ENCODE measurements at places on chromosomes 16 and 17.
A peak's percentile ranks its signal among the peaks of the same experiment; 100 is the strongest.

DNA sequence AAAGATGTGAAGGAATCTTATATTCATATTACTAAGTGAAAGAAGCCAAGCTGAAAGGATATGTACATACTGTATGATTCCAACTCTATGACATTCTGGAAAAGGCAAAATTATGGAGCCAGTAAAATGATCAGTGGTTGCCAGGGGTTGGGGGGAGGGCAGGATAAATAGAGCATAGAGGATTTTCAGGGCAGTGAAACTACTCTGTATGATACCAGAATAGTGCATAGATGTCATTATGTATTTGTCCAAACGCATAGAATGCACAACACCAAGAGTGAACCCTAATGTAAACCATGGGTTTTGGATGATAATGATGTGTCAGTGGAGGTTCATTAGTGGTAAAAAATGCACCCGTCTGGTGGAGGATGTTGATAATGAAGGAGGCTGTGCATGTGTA, 71.0 kb upstream of the ZNF423 start:
- DNase-seq = no peak

DNA sequence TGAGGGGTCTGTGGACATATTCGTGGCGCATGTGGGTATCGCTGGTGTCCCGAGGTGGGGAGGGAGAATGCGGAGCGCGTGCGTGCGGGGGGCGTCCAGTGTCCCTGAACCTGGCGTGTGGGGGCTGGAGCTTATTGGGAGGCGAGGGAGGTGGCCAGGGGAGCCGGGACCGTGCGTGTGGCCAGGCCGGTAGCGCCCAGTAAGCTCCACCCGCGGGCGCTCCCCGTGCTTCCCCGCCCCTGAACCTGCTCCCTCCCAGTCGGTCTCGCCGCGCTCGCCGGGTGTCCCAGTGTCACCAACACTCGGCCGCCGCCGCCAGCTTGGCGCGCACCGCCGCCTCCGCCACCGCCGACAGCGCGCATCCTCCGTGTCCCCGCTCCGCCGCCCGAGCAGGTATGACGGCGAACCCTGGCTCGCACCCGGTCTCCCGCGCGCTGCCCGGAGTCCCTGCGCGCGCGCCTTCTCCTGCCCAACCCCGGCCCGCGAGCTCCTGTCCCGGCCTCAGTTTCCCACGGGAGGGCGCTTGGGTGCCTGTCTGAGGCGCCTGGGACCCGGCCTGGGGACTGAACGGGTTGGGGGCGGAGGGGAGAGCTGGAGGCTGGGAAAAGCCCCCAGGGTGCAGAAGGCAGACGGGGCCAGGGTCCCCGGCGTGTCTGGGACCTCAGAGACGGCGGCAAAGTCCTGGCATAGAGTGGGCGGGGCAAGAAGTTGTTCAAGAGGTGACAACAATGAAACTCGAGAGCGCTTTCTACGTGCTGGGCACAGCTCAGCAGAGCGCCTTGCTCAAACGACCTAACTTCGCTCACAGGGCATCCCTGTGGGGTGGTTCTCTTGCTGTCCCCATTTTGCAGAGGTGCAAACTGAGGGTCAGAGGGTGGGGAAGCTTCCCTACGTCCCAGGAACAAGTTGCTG, at the start of gene SCNN1B:
Gene SCNN1B (plus strand): TSS at position 258 of the 912 bp plus-strand sequence. CDS start 46,298 bp downstream, outside the sequence.
- DNase-seq = no peak

DNA sequence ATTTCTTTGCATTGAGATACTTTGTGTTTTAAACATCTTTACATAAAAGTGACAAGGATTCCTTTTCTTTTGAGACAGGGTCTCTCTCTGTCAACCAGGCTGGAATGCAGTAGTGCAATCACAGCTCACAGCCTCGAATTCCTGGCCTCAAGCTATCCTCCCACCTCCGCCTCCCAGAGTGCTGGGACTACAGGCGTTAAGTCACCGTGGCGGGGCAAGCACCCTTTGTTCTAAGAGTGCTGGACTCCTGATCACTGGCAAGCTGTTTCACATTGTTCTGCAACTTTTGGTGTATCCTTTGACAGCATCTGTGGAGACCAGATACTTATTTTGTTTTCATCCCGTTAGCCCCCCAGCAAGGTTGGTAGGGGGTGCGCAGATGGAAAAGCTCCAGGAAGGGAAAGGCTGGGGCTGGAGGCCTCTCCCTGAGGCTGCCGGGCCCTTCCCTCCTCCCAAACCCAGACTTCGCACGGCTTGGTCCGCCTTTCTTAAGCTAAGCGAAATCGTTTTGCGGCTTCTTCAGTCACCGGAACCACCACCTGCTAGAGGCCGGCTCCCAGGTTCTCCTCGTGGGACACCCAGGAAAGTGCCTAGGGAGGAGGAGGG, 1.1 kb downstream of the ST6GALNAC2 start:
- no peak for DNase-seq

DNA sequence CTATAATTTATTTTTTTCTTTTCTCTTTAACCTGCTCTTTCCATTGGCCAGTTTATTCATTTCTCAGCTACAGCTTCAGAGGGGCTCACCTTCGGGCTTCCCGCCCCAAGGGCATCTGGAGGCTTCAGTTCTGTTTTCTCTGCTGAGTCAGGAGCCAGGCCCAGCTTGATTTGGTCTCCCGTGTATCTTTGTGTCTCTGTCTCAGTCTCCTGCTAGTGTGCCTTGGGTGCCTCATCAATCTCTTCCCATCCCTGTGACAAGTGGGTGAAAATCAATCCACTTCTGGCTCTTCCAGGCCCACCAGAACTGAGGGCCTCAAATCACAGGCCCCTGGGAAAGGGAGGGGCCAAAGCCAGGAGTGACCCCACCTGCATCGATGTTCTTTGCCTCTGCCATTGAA, 72.1 kb downstream of the CCDC182 start:
- DNase-seq = no peak

- no peak for DNase-seq
These were observed 37.5 kb upstream of the BHLHA9 start for GRCh38 chr17:1232786-1233185.

DNA sequence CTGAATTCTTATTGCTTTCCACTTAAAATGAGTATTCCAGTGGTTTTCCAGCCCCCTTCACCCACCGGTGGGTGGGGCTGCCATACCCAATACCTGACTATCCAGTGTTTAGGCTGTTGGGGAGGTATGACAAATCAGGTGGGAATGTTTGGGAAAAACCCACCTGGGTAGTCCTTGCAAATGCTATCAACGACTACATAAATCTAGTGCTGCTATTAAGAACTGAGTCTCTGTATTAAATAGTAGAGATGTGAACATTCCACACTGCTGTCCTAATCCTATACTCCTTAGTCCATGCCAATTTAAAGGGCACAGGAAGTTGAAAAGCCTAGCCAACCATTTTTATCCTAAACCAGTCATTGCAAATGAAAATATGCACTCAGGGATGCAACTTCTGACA, 126.6 kb downstream of the AXIN2 start:
- DNase-seq = no peak

- DNase-seq = no peak
These were observed 82.9 kb downstream of the SDR42E1 start for GRCh38 chr16:81928271-81928918.

GRCh38 chr17:32659419-32659842, 172.6 kb downstream of the CDK5R1 start:
- DNase-seq = peak; percentile 45

- no peak for DNase-seq
These were observed 84.3 kb downstream of the BMERB1 start for GRCh38 chr16:15518381-15519351.

DNA sequence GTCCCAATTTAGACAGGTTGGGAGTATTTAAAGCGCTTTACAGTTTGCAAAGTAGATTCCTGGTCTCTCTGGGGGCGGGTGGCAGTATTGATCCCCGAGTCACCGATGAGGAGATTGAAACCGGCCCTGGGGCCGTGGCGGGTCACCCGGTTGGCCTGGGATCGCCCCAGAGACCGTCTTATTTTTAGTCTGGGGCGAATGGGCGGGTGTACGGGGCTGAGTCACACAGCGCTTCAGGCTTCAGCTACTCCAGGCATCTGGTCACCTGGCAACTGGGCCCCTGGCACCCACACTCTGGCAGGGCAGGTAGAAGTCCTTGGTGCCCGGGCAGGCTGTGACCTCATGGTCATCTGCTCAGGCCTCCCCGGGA, 669 bp downstream of the MIEF2 start:
- DNase-seq = no peak

DNA sequence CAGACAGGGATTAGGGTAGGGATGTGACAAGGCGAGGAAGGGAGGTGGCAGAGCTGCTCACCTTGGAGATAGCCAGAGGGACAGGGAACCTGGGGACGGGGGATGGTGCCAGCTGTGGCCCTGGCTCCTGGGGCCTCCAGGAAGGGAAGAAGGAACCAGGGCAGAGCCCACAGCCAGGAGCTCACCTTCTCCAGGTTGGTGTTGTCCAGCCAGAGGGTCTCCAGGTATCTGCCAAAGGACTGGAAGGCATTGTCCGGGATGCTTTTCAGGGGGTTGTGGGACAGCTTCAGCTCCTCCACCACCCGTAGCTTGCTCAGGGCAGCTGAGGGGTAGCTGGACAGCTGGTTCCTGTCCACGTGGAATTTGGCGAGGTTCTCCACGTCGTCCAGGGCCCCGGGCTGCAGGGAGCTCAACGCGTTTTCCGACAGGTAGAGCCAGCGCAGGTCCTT, 801 bp downstream of the CHAD start:
- no peak for DNase-seq

- no peak for DNase-seq
These were observed 3.8 kb upstream of the EXOSC6 start for GRCh38 chr16:70255574-70255973.

DNA sequence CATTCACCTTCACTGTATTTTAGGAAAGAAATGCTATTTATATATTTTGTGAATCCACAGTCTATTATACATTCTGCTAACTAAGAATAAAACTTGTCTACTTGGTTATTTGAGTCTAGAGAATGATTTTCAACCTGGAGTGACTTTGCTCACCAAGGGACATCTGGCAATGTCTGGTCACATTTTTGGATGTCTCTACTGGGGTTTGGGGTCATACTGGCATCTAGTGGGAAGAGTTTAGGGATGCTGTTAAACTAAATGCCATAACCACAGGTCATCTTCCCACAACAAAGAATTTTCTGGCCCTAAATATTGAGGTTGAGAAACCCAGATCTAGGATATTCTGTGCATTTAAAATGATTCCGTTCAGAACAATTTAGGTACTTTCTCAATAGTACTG, 26.0 kb downstream of the KCNJ16 start:
- DNase-seq = no peak

GRCh38 chr17:47797797-47798196, 23.8 kb downstream of the OSBPL7 start:
- DNase-seq = no peak

- no peak for DNase-seq
These were observed 49.7 kb upstream of the ITGA2B start for GRCh38 chr17:44439168-44439567.

- no peak for DNase-seq
These were observed 27.1 kb downstream of the GINS3 start for GRCh38 chr16:58419241-58419990.

DNA sequence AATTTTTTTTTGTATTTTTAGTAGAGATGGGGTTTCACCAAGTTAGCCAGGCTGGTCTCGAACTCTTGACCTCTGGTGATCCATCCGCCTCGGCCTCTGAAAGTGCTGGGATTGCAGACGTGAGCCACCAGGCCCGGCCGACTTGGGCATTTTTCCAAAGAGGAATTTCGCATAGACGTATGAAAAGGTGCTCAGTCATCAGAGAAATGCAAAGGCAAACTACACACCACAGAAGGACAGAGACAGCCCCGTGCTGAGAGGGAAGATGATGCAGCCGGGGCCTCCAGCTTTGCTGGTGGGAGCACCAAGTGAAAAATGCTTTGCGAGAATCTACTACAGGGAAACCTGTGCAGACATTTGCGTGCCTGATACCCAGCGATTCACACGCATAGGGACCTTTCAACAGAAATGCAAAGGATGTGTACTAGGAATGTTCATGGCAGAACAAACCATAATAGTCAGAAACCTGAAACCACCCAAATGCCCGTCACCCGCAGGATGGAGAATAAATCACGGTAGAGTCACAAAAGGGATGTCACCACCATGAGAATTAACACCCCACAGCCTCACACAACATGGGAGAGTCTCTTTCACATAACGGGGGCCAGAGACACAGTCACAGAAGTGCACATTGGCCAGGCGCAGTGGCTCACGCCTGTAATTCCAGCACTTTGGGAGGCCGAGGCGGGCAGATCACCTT, 5.2 kb downstream of the RAB40B start:
- no peak for DNase-seq

- no peak for DNase-seq
These were observed 10.9 kb downstream of the ABCA6 start for GRCh38 chr17:69130627-69131296.

DNA sequence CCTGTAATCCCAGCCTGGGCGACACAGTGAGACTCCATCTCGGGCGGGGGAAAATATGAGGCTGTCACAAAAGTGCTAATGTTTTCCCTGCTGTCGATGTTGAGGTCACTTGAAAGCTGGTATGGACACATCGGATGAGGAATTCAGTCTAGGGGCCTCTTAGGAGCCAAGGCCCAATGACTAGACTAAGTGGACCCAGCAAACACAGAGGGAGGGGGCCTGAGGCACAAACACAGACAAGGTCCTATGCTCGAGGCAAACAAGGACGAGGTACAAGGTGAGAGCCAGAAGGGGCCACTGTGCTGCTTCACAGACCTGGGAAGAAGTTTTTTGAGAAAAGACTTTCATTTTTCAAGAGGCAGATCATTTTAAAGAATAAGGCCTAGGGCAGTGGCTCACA, 15.2 kb downstream of the TRAP1 start:
- no peak for DNase-seq
